ENCODE measurements at places on chromosomes 7 and 10.

DNA sequence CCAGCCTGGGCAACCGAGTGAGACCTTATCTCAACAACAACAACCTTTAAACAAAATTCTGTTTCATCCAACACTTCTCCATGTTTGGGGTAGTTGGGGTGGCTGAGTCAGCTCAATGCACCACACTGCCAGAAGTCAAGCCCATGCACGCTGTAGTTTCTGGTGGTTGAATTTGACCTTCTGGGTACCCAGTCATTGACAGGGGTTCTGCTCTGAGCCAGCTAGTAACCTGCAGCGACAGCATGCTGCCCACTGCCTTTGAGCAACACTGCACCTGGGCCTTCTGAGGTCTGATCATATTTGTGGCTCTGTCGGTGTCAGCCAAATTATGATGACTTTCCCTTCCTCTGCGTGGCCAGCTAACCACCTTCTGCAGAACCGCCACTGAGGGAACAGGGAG lies 84.6 kb upstream of the ZNF438 start:
- no peaks in the 10 kb centered on the region for H3K4me1 ChIP-seq
- no peak overlapping the region for H3K27ac ChIP-seq
- DNase-seq, result no peak
- no peaks in the 10 kb centered on the region for H3K27me3 ChIP-seq
- H3K36me3 ChIP-seq, result no peaks in the 10 kb centered on the region
- no peak overlapping the region for H3K4me3 ChIP-seq

GRCh38 chr10:78997635-78998618 lies 70.8 kb upstream of the ZMIZ1 start:
- peak; percentile 50 for DNase-seq
- H3K36me3 ChIP-seq, result no peaks in the 10 kb centered on the region
- H3K4me1 ChIP-seq, result peaks cover 22% of the 10 kb centered on the region
- H3K27ac ChIP-seq, result no peak overlapping the region
- no peaks in the 10 kb centered on the region for H3K27me3 ChIP-seq

- H3K36me3 ChIP-seq, result no peaks in the 10 kb centered on the region
- H3K27me3 ChIP-seq, result no peaks in the 10 kb centered on the region
- H3K27ac ChIP-seq, result no peak overlapping the region
- H3K4me1 ChIP-seq, result no peaks in the 10 kb centered on the region
- no peak overlapping the region for H3K4me3 ChIP-seq
These were observed 176.3 kb downstream of the CYP26A1 start for GRCh38 chr10:93250010-93250409.

DNA sequence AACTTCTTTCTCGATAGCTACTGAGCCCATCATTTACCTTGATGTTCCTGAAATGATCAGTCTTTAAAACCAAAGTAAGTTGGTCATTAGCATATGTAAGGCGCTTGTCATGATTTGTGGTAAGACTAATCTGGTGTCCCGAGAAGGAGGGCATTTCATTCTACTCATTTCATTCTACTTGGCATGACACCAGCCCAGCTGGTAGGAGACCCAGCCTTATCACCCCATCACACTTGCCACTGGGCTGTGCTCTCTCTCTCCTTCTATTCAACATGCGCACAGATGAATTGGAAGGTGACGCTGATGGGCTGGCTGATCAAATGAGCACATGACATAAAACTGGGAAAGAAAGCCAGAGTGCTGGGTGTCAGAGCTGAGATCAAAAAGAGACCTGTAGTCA lies 65.7 kb downstream of the CRTAC1 start:
- no peak overlapping the region for H3K27ac ChIP-seq
- H3K4me3 ChIP-seq, result no peak overlapping the region
- H3K36me3 ChIP-seq, result no peaks in the 10 kb centered on the region
- no peaks in the 10 kb centered on the region for H3K4me1 ChIP-seq
- peaks cover 19% of the 10 kb centered on the region for H3K27me3 ChIP-seq
- peak; percentile 15 for DNase-seq

- H3K36me3 ChIP-seq, result no peaks in the 10 kb centered on the region
- no peaks in the 10 kb centered on the region for H3K27me3 ChIP-seq
- H3K27ac ChIP-seq, result no peak overlapping the region
- H3K4me1 ChIP-seq, result no peaks in the 10 kb centered on the region
These were observed 298.6 kb upstream of the AKR1E2 start for GRCh38 chr10:4527281-4527970.

GRCh38 chr7:55966851-55967250 lies 2.5 kb downstream of the NIPSNAP2 start:
- no peaks in the 10 kb centered on the region for H3K27me3 ChIP-seq
- peaks cover 15% of the 10 kb centered on the region for H3K36me3 ChIP-seq
- H3K27ac ChIP-seq, result no peak overlapping the region
- H3K4me1 ChIP-seq, result no peaks in the 10 kb centered on the region
- DNase-seq, result no peak
- no peak overlapping the region for H3K4me3 ChIP-seq

- no peaks in the 10 kb centered on the region for H3K4me1 ChIP-seq
- H3K4me3 ChIP-seq, result no peak overlapping the region
- no peaks in the 10 kb centered on the region for H3K36me3 ChIP-seq
- no peak for DNase-seq
- no peaks in the 10 kb centered on the region for H3K27me3 ChIP-seq
These were observed 25.0 kb upstream of the ADD3 start for GRCh38 chr10:109982812-109983211.

- DNase-seq, result no peak
- H3K27me3 ChIP-seq, result no peaks in the 10 kb centered on the region
- H3K4me1 ChIP-seq, result no peaks in the 10 kb centered on the region
- no peak overlapping the region for H3K27ac ChIP-seq
These were observed 54.3 kb downstream of the SLK start for GRCh38 chr10:104021246-104021645.

- H3K27ac ChIP-seq, result no peak overlapping the region
- no peaks in the 10 kb centered on the region for H3K36me3 ChIP-seq
- no peaks in the 10 kb centered on the region for H3K27me3 ChIP-seq
- no peaks in the 10 kb centered on the region for H3K4me1 ChIP-seq
These were observed 11.4 kb downstream of the JAZF1 start for GRCh38 chr7:28169230-28169629.

DNA sequence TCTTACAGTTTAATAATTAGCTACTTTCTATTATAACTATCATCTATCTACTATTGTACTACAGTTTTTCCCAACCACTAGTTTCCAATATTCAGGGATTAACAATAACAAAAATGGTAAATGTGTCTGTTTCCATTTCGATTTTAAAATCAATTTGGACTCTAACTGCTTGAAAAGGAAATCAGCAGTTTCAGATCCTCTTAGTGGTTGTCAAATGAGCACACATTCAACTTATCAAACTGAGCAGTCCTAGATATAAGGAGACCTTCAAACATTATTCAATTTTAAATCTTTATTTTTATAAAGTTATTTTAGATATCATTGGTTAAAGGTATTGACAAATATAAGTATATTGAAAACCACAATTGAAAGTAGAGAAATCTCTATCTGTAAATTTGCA lies 46.8 kb upstream of the CD36 start:
- H3K36me3 ChIP-seq, result no peaks in the 10 kb centered on the region
- H3K4me1 ChIP-seq, result peaks cover 30% of the 10 kb centered on the region
- no peak overlapping the region for H3K4me3 ChIP-seq
- no peak for DNase-seq
- no peak overlapping the region for H3K27ac ChIP-seq

DNA sequence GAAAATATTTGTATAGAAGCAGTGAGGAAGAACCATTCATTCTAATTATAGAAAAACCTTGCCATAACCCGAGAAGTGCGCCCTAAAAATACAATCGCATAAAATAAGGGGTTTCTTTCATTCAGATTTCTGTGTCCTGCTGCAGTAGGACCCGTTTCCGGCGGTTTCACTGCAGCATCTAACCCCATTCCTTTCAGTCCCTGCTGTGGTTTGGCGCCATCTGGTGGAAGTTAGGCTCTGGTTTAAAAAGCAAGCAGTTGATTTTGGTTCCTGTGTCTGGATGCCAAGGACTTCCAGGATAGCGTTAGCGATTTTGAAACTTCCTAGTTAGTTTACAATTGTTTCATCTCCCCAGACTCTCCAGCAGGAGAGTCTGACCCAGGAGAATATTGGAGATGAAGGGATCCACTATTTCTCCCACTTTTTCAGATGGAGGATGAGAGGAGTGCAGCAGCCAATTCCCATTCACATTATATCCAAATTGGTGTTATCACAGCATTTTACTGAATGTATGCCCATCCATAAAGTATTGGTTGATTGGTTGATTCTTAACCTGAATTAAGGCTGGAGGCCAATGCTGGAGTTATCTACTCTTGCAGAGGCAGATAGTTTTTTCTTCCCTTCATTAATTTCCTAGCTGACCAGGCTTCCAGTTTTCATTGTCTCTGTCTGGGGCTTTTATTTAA lies 128.8 kb upstream of the CACNA2D1 start:
- H3K4me3 ChIP-seq, result no peak overlapping the region
- no peaks in the 10 kb centered on the region for H3K27me3 ChIP-seq
- H3K27ac ChIP-seq, result no peak overlapping the region
- no peaks in the 10 kb centered on the region for H3K36me3 ChIP-seq
- H3K4me1 ChIP-seq, result no peaks in the 10 kb centered on the region
- peak; percentile 84 for DNase-seq

DNA sequence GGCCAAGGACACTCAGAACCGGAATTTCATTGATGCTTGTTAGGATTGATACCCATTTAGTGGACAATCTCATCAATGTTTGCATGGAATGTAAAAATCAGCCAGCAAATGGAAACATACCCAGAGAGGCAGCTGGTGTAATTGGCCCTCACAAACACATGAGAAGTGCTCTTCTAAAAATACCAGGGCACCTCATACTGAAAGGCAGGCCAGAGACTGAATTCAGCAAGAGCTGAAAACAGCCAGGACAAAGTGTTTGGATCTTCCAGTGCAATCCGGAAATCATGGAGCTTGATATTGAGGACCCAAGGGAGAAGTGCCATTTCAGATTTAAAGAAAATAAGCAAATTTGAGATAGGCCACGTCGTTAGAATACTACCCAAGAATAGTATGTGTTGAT lies 498.6 kb downstream of the GALNT17 start:
- no peak overlapping the region for H3K4me3 ChIP-seq
- no peak for DNase-seq
- no peaks in the 10 kb centered on the region for H3K36me3 ChIP-seq
- no peak overlapping the region for H3K27ac ChIP-seq

DNA sequence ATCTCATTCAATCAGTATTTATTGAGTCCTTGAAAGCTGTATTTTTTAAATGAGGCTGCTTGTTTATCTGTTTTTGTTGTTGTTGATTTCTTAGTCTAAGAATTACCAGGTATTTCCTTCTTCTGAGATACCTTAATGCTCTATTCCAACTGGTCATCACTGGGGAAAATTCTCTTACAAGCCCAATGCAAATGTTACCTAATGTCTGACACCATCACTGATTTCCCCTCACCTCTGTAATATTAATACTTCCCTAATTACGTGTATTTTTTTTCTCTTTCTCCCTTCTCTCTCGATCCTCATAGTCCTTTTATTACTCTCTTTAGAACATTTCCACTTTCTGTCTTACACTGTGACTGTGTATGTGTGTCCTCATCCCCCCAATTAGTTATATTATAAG lies 13.9 kb downstream of the HDAC9 start:
- H3K4me3 ChIP-seq, result no peak overlapping the region
- peaks cover 7% of the 10 kb centered on the region for H3K4me1 ChIP-seq
- DNase-seq, result no peak
- H3K27ac ChIP-seq, result no peak overlapping the region

DNA sequence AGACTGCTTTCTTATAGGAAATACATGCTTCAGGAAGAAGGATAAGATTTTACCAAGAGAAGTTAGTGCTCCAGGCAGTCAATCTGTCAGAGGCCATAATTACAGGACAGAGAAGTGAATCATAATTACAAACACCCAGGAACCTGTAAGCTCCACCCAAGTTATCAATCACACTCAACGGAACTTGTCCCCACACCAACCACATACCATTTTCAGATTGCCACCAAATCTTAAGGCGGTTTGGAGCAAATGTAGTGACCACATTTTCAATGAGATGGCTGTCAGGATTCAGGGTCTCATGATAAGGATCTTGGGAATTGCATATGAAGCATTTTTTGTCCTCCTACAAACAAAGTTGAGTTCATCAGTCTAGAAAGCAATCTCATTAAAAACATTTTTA lies 4.8 kb downstream of the LAMB1 start:
- peaks cover 22% of the 10 kb centered on the region for H3K27me3 ChIP-seq
- H3K4me1 ChIP-seq, result peaks cover 22% of the 10 kb centered on the region
- no peaks in the 10 kb centered on the region for H3K36me3 ChIP-seq
- H3K27ac ChIP-seq, result no peak overlapping the region
- no peak for DNase-seq

DNA sequence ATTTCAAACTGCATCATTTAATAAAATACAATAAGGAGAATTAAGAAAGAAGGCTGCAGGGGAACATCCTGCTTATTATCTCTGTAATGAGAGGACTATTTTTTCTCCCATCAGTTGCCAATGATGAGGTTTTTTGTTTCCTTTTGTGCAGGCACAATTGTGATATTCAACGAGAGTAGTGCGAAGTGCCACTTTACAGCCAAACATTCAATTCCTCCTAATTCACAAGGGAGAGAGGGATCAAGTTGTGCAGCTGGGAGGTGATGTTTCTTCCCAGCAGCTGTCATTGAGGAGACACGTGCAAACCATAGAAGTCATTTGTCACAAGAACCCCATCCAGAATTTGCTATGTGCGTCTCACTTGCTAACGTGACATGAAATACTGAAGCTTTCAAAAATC lies 81.6 kb upstream of the ICA1 start:
- H3K27me3 ChIP-seq, result no peaks in the 10 kb centered on the region
- no peak for DNase-seq
- no peak overlapping the region for H3K4me3 ChIP-seq
- no peak overlapping the region for H3K27ac ChIP-seq
- no peaks in the 10 kb centered on the region for H3K4me1 ChIP-seq

GRCh38 chr10:130885021-130885655 lies 426.4 kb downstream of the TCERG1L start:
- no peaks in the 10 kb centered on the region for H3K36me3 ChIP-seq
- H3K27ac ChIP-seq, result no peak overlapping the region
- DNase-seq, result no peak
- H3K4me3 ChIP-seq, result no peak overlapping the region
- H3K27me3 ChIP-seq, result peaks cover 31% of the 10 kb centered on the region

DNA sequence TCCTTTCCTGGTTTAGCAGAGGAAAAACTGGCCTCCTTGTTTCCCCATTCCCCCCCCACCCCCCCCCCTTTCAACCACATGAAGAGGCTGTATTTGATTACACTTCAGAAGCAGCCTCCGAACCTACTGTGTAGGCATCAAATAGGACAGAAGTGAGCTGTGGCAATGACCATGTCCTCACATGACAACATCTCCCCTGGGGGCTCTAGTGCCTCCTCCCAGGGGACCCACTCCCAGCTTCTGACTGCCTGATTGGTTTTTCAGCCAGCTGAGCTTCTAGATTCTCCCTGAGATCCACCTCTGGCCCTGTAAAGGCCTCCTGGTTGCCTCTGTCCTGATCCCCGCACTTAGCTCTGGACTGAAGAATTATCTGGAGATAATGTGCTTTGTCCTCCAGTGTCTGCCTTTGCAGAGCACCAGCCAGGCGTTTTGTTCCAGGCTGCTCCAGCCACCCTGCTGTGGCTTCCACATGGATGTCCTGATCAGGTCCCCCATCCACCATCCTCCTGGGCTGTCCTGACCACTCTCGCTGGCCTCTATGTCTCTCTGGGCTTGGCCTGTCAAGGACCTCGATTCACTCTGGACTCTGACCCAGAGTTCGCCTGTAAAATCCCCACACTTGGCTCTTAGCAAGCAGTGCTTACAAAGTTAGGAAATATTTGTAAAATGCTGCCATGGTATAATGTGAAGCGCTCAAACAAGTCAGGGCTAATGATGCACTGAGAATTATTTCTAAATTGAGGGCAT lies 42.4 kb upstream of the TOMM7 start:
- no peak overlapping the region for H3K27ac ChIP-seq
- H3K36me3 ChIP-seq, result peaks cover 9% of the 10 kb centered on the region
- DNase-seq, result no peak
- no peaks in the 10 kb centered on the region for H3K27me3 ChIP-seq
- H3K4me1 ChIP-seq, result peaks cover 2% of the 10 kb centered on the region

GRCh38 chr10:118771976-118772375 lies 17.2 kb upstream of the CACUL1 start:
- H3K27ac ChIP-seq, result no peak overlapping the region
- H3K36me3 ChIP-seq, result no peaks in the 10 kb centered on the region
- no peak for DNase-seq
- peaks cover 3% of the 10 kb centered on the region for H3K4me1 ChIP-seq
